ENCODE measurements at places on chromosomes 12 and 14.

- DNase-seq, result no peak
These were observed 73.5 kb downstream of the PPP2R5C start for GRCh38 chr14:101834800-101835547.

GRCh38 chr14:50215416-50215815 is 16.0 kb downstream of the SOS2 start:
- DNase-seq, result no peak

DNA sequence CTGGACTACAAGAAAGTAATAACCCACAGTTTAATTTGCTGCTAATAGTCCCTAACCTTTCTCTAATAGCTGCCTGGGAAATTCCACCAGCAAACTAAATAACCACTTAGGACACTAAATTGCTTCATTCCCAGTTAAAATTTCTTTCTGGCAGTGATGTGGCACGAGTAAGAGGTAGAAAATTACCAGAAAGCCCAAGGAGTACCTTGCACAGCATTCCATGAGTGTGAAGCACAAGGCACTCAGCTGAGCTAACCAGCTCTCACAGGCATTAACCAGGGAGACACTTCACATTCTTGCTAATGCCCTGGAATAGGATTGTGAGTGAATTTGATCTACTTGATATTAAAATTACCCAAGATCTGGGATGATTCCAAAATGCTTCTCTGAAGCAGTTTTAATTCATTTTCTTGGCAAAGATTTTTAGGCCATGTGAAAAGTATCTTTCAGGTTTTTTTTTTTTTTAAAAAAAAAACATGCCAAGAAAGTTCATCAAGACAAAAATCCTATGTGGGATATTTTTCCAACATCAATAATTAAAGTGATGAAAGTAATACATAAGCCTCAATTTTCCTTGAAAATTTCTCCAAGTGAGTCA is 29.5 kb downstream of the TSPAN8 start:
- no peak for DNase-seq

DNA sequence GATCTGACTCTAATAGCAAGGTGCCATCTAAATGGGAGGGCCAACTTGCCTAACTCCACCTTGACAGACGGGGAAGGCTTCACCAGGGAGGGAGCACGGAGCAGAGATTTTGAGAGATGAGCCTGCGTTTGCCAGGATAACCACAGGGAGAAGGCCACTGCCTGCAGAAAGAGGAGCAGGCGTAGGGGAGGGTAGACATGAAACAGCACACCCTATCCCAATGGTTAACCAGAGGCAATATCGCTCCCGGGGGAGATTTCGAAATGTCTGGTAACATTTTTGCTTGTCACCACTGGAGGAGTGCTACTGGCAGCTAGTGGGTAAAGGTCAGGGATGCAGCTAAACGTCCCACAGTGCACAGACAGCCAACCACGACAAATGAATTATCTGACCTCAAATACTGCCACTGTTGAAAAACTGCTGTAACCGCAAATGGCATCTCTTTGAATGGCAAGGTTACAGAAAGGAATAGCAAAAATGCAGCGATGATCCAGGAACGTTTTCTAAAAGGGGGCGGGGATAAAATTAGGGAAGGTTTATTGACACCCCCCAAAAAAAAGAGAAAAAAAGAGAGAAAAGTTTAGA is 126.0 kb upstream of the ATF7IP start:
- no peak for DNase-seq

- no peak for DNase-seq
These were observed 239.1 kb downstream of the ALX1 start for GRCh38 chr12:85519163-85519562.

DNA sequence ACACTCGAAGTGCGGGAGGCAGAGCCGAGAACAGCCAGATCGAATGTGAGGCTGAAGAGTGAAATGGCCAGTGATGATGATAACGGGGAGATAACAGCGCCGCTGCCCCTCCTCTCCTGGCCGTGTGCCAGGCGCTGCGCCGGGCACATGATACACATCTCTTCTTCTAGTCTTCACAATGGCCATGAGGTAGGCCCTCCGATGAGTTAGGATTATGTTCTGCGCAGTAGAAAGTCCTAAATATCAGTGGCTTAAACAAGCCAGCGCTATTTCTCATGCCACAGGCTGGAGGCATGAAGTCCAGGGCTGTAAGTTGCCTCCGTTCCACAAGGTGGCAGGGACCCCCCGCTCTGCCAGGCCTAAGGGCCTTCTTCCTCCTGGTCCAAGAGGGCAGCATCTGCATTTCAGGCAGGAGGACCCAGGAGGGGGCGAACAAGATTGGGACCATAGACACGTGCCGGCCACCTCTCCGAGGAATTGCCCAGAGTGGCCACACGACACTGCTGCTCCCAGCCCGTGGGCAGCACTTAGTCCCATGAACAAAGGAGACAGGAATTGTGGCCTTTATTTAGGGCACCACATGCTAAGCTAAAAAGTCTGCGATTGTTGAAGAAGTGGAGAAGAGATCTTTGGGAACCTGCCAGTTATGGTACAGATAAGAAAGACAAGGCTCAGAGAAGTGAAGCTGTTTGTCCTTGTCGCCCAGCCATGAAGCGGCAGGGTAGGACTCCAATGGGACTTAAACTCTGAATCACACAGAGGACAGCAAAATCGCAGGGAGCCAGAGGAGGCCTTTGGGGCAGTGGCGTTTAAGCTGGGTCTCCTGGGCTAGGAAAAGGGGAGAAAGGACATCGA is 10.9 kb upstream of the HVCN1 start:
- no peak for DNase-seq

DNA sequence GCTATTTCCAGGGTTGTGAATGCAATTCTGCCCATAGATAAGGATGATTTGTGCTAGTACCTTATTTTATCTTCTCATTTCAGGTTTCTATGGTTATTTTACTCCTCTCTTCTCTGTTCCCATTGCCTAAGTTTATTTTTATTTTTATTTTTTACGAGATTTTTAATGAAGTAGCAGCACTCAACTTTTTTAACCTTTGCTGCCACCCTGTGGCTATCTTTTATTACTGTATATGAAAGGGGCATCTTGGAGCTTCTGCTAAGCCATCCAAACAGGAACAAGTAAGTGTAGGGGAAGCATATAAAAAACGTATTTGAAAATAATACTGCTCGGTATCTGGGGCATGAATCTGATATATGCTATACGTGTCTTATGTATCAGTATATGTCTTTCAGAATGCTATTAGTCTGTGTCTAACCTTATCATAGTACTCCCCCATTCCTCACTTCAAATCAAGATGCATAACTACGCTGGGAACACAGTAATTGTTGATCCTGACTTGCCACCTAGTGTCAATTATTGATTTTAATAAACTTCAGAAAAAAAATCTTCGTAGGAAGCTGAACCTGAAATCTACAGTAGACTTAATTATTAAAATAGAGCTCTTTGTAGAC is 60.3 kb downstream of the KLRG1 start:
- no peak for DNase-seq

DNA sequence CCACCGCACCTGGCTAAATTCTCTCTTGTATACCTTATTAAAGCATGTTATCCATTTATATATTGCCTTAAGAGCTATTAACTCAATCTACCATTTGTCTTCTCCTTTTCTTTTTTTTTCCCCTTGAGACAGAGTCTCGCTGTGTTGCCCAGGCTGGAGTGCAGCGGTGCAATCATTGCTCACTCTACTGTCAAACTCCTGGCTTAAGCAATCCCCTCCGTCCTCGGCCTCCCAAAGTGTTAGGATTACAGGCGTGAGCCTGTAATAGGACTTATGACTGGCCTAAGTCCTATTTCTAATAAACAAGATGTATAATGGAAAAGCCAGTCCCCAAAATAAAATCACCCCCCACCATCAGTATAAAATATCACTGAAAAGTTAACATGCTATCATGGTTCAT is 14.4 kb downstream of the SNX6 start:
- no peak for DNase-seq

- DNase-seq, result no peak
These were observed 123.3 kb upstream of the OR4E1 start for GRCh38 chr14:21796916-21797315.

DNA sequence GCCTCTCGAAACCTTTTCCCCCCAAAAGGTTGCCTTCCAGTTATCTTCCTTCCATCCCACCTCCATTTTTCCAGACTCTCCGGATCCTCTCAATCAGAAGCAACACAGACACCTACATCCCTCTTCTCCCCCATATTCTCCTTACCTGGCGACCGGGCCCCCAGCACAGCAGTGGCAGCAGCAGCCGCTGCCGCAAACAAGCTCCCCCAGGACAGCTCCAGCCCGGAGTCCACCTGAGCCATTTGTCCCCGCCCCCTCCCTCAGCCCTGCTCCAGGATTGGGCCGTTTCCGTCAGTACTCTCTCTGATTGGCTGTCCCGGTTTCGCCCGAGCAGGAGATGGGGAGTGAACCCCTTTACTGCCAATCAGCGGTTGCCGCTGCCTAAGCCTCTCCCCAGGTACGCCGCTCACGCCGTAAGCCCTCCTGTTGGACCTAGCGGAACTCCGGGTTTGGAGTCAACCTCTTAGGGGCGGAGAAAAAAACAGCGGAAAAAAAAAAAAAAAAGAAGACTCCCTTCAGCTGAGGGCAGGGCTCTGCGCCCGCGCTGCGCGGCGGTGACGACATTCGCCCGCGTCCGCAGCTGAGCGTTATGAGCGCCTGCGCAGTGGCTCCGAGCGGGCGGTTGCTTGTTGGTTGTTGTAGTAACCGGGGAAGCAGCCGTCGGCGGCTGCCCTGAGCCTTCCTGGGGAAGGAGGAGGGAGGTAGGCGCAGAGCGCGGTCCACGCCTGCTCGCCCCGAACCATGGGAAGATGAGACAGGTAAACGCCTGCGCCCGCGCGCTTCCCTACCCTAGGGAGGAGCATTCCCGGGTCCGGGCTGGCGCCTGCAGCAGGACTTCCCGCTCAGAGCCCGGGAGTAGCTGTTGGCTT is at the start of the genes ERG28 and TTLL5:
TSS of gene ERG28 (minus strand) at position 247 of the 869 bp plus-strand sequence. CDS start 3,374 bp downstream, outside the sequence.
TSS of gene TTLL5 (plus strand) at position 617 of the 869 bp plus-strand sequence. CDS start 1,904 bp downstream, outside the sequence.
- DNase-seq, result peak; percentile 99

- DNase-seq, result no peak
These were observed 15.6 kb downstream of the ACVRL1 start for GRCh38 chr12:51922762-51923505.

- no peak for DNase-seq
These were observed 324.5 kb downstream of the NELL2 start for GRCh38 chr12:44551631-44552030.

- DNase-seq, result no peak
These were observed 24.2 kb downstream of the YY1 start for GRCh38 chr14:100263141-100263540.

Data from NCI-H1694 treated with DMSO at 0.1 percent for 48 hours (cell line).